ENCODE measurements at places on chromosomes 7 and 10.
A peak's percentile ranks its signal among the peaks of the same experiment; 100 is the strongest.

- DNase-seq, result no peak
Measured at GRCh38 chr10:118742782-118743181, 12.0 kb downstream of the CACUL1 start.

DNA sequence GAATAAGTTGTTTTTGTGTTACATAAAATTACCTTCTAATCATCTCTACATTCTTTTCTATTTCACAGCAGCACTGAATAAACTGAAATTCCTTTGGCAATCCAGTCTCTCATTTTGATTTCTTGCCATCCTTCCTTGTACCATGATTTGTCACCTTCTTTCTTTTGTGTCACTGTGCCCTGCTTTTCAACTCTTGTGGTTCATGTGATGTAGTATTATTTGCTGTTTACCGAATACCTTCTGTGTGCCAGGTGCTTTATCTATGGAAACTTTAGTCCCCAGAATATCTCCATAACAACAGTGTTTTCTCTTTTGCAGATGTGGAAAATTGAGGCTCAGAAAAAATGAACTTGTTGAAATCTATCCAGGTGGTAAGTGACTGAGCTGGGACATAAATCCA is 220.3 kb downstream of the STK31 start:
- peak; percentile 56 for DNase-seq

- DNase-seq, result no peak
Measured at GRCh38 chr7:31690935-31691334, 3.9 kb downstream of the PPP1R17 start.

DNA sequence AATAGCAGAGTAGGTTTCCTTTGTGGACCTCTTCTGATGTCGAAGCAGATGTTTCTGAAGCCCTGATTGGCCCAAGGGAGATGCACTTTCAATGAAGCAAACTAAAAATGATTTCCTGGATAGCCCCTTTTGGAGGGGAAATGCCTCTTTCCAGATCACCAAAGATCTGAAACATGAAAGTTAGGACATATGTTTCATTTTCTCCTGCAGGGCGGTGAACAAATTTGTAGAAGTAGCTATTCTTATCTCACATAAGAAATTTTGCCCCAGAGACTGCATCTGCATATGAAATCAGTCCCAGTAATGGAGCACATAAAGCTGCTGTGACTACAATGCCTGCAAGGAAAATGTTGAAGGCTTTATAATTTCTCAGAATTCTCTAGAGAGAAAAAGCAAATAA is 56.0 kb downstream of the THSD7A start:
- no peak for DNase-seq

GRCh38 chr10:59945590-59945989 is 39.2 kb upstream of the CCDC6 start:
- DNase-seq, result no peak

GRCh38 chr10:62613424-62613823 is 191.1 kb upstream of the ADO start:
- DNase-seq, result no peak

GRCh38 chr10:119415536-119416503 is 126.7 kb downstream of the RGS10 start:
- DNase-seq, result no peak
